Cortex of kidney (tissue), 1 donor: ENCODE measurements at places on chromosomes 6 and 20.

- DNase-seq: no peak
Observed at GRCh38 chr6:162726947-162727321, 632 bp downstream of the PRKN start.

GRCh38 chr6:27838058-27838944 lies 73.9 kb downstream of the OR2B2 start:
- no peak for DNase-seq

DNA sequence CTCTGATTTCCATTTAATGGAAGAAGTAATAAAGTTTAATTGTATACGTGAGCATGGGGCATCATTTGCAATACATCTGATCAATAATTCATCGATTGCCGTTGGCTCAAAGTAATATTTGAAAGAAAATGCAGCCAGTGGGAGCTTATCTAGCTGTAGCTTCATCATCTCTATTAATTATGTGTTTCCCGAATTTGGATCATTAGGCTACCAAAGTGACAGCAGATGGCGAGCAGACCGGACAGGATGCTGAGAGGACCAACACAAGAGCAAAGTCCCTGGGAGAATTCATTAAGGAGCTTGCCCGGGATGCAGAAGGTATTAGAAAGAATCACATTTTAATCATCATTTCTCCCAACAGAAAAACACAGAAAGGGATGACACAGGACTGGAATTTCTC lies 327.1 kb downstream of the ARHGAP18 start:
- DNase-seq: no peak

DNA sequence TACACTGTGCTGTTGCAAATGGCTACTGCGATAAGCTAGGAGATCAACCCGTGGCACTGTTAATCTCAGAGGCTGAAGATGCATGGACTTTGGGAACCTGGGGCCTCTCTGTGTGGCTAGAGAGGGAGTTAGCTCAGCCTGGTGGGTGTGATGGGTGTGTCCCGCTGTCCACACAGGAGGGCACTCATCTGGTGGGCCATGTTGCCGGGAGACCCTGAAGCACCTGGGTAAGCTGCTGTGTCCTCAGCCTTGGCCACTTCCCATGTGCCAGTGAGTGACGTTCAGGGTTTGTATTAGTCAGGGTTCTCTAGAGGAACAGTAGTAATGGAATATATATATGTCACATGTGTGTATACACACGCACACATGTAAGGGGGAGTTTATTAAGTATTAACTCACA lies 132.7 kb downstream of the ERMARD start:
- no peak for DNase-seq

- DNase-seq: peak; percentile 70
Observed at GRCh38 chr20:45934046-45934585, 367 bp upstream of the PCIF1 start.

GRCh38 chr20:22629447-22629846 lies 45.1 kb upstream of the FOXA2 start:
- DNase-seq: no peak

DNA sequence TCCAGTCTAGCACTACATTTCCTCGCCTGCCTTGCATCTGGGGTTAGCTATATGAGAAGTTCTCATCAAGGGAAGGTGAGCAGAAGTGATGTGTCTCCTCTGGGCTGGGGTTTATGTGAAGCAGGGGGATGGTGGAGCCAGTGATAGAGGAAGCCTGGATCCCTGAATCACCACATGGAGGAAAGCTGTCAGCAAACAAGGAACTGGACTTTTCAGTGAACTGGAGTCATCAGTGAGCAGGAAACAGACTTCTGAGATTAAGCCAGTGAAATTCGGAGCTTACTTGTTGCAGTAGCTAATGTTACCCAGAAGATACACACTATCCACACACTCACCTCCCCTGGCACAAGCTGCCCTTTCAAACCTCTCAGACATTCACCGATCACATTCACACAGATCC lies 13.4 kb upstream of the TOX2 start:
- no peak for DNase-seq

- DNase-seq: no peak
Observed at GRCh38 chr20:44384423-44385027, 29.0 kb downstream of the HNF4A start.

DNA sequence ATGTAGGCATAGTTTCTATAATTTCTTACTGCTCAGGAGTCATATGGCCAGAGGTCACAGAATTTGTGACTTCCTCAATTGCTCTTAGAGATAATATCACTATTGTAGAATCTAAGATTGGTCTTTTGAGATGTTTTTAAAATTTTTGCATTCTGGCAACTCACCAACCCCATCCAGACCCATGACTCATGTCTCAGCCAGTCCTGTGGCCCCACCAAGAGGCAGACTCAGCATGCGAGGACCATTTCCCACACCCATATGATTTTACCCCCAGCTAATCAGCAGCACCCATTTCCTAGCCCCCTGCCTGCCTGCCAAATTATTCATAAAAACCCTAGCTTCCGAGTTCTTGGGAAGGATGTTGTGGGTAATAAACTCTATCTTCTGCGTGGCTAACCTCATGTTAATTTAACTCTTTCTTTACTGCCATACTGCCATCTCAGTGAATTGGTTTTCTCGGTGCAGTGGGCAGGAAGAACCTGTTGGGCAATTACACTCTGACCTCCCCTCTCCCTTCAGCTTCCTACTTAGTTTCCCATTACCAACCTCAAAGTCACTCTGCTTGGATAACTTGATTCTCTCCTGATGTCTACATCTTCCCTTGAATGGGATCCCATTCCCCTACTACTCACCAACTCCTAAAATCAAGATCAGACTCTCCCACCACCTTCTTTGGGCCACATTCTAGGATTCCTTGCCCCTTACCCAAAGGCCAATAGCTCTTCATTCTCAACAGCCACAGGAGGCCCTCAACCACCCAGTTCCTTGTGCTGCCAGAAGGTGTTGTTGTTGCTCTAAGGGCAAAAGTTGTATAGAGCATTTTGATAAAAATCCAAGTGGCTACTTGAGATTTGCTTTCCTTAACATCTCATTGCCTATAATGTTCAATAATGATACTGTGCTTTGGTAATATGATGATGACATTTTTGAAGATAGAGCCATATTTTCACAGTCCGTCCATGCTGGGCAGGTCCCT lies 16.2 kb upstream of the IYD start:
- no peak for DNase-seq

DNA sequence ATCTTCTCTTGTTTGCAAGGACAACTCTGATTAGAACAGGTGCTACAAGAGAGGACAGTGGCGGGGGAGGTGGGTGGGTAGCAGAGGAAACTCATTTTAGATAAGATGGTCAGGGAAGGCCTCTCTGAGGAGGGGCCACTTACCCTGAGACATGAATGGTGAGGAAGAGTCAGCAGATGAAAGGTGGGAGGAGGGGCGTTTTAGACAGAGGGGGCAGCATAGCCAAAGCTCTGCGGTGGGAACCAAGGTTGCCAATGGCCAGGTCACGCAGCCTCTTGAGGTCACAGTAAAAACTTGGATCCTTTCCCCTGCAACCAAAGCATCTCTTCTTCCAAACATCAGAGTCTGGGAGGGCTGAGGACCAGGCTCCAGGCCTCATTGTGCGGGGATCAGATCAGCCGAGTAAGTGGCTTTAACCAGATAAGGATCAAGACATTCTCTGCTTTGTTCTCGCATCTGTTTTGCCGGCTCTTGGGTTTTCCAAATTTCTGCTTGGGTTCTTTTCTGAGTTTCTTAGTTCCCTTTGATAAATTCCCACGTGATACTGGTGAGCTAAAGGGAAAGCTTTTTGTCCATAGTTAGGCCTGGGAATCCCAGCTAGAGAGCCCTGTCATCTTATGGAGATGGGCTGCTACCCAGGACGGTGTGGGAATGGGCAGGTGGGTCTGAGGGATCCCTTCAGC lies 5.5 kb upstream of the CD40 start:
- no peak for DNase-seq

DNA sequence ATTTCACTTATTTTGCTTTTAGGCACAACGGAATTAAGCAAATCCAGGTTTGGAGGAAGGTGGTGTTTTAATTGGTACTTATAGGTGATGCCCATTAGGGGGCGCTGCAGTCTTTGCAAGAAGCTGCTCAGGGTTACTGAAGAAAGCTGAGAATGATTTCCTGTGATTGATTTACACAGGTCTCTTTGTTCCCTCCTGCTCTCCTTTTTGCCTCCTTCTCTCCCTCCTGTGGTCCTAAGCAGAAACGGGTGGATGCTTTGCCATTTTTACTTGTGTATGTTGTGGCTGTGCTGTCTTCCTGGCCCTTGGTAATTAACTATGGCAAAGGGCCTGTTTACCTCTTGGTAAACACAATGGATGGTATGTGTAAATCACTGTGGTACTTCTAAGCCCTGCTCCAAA lies 97.8 kb downstream of the ANKS1A start:
- no peak for DNase-seq

GRCh38 chr6:119116712-119117281 lies 38.3 kb upstream of the FAM184A start:
- no peak for DNase-seq

- DNase-seq: no peak
Observed at GRCh38 chr6:39196673-39197091, 32.6 kb downstream of the KCNK5 start.

DNA sequence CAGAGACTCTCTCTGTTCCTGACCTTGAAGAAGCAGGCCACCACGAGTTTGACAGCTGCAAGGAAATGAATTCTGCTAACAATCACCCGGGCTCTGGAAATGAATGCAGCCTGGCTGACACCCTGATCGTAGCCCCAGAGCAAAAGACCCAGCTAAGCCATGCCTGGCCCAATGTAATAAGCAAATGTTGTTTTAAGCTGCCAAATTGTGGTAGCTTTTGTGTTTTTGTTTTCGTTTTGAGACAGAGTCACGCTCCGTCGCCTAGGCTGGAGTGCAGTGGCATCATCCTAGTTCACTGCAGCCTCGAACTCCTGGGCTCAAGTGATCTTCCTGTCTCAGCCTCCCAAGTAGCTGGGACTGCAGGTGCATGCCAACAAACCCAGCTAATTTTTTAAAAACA lies 3.3 kb upstream of the OXT start:
- no peak for DNase-seq

DNA sequence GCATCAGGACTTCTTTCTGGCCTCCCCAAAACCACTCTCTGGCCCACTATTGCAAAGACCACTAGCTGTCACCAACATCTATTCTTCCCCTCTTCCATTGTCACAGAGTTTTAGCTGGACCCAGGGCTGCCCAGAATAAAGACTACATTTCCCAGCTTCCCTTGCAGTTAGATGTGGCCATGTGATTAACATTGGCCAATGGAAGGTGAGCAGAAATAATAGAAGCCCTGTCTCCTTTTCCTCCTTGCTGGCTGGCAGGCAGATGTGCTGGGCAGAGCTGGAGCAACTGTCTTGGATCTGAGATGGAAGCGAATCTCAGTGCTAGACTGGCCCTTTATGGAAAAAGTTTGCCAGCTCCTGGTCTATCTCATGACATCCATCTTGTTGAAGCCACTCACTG lies 97.0 kb downstream of the KCNB1 start:
- no peak for DNase-seq

- no peak for DNase-seq
Observed at GRCh38 chr6:160160929-160161646, 39.5 kb downstream of the SLC22A1 start.

DNA sequence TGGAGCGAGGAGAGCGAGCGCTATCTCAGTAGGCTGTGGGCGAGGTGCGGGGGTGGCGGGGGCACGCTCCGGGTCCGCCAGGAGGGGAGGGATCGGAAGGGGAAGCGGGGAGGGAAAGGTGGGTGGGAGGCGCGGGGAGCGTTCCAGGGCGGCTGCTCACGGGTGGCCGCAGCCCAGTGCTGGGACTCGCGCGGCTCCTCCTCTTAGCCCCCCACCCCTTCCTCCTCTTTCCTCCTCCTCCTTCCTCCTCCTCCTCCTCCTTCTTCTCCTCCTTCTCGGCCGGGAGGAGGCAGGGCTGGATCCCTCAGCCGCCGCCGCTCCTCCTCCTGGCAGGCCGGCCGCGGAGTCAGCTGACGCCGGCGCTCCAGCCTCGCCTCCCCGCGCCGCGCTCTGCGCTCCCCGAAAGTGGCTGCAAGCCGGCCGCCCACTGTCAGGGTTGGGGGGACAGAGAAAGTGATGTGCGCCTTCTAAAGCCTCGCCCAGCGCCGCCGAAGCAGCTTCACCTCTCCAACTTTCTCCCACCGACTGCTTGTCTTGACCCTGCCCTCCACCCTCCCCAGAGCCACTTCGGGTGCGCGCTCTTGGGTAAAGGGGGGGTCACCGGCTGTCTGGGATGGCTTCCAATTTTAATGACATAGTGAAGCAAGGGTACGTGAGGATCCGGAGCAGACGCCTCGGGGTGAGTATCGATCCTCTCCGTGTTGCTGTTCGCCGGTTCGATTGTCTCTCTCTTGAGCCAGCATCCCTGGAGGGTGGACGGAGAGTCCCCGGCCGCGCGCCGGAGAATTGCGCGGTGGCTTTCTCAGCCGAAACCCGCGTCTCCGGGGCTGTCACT lies at the start of gene DOK5:
Gene DOK5, plus strand, starts transcription at position 260 of the 835 bp plus-strand sequence. Its CDS starts 354 bp downstream, at position 614.
- no peak for DNase-seq

GRCh38 chr6:15351631-15352030 lies 105.8 kb downstream of the JARID2 start:
- no peak for DNase-seq

- no peak for DNase-seq
Observed at GRCh38 chr20:50142812-50143211, 10.7 kb downstream of the PEDS1 start.

- DNase-seq: no peak
Observed at GRCh38 chr6:91562955-91563354, 976.1 kb upstream of the MAP3K7 start.

DNA sequence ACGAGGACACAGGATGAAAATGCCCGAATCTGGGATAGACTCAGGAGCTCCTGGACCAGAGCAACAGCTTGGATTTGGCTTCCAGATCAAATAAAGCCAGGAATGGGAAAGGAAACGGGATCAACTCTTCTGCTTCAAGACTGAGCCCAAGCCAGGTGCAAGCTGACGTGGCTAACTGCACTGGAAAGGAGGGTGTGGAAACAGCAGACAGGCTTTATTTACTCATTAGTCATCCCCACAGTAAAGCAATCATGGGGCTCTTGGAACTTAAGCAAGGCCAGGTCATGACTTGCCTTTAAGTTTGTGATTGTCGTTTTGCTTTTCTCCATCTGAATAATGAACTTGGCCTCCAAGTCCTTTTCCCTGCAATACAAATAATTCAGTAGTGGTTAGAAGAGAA lies 45.2 kb downstream of the KIF16B start:
- DNase-seq: no peak

DNA sequence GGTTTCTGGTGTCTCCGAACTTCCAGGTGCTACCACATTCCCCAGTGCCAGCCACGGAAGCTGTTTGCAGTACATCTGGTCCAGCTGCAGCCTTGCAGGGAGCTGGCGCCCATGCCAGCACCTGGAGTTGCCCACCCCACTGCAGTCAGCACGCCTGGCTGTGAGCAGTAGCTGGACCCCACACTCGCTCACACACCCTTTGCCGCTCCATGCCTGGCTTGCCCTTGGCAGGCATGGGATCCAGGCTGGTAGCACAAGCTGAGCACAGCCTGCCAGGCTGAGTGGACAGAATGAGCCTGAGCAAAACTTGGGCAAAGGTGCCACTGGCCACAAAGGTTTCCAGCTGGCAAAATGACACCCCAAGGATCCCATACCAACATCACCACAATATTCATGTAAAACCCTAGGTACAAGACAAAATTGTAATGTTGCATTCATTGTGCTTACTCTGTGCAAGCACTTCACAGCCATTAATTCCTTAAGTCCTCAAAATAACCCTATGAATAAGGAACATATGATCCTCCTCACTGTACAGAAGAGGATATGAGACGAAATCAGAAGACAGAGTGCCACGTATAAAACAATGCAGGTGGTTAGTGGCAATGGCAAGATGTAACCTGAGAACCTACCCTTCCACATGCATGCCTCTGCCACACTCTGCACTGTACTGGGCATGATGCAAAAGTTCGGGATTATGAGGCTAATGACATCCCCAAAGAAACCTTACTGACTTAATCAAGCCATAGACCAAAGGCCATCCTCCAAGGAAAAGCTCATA lies 18.3 kb downstream of the KIF16B start:
- no peak for DNase-seq

- DNase-seq: no peak
Observed at GRCh38 chr6:46329568-46329967, 158.8 kb upstream of the ENPP5 start.
